Activated T-helper 1 cell treated with anti-CD3 and anti-CD28 coated beads, Interleukin-2, amount 50 U/mL, for 16 hours (primary cell): ENCODE measurements at places on chromosomes 3 and 15.

DNA sequence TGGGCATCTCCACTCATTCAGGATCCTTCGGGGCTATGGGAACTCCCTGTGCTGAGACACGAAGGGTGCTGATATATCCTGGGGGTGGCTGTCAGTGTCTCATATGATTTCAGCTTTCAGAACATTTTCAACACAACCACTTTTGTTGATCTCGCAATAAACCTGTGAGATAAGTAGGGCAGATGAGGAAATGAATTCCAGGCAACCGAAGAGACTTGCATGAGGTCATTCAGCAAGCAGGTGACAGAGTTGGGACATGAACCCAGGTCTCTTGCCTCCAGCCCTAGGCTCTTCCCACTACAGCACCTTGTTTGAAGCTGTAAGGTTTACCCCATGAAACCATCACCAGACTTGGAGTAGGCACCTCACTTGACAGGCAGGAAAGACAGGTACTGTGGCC lies 16.6 kb downstream of the DUOX1 start:
- DNase-seq = no peak

DNA sequence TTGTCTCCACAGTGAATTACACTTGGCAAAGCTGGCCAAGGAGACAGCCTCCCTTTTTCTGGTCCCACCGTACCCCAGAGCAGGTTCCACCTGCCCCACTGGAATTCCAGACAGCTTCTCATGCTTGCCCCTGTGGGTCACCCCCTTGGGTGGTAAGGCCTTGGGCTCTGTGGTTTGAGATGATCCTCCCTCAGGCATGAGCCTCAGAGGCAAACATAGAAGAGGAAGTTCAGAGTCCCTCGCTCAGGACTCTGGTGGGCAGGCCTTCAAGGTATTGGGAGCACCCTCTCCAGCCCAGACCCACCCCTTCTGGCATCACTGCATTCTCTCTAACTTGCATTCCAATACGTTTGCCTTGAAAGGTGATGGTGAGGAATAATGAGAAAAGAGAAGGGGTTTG lies 17.6 kb upstream of the UBA7 start:
- DNase-seq = no peak

- no peak for DNase-seq
These were observed 152.2 kb downstream of the CHDH start for GRCh38 chr3:53694046-53694445.

- DNase-seq = no peak
These were observed 35.9 kb downstream of the EIF4E3 start for GRCh38 chr3:71689291-71689690.
